ENCODE measurements at places on chromosomes 1 and 21.

- no peak for DNase-seq
These were observed 96.6 kb downstream of the RIPK4 start for GRCh38 chr21:41670056-41670805.

- DNase-seq = no peak
These were observed 41.7 kb downstream of the GABPA start for GRCh38 chr21:25776440-25776839.

DNA sequence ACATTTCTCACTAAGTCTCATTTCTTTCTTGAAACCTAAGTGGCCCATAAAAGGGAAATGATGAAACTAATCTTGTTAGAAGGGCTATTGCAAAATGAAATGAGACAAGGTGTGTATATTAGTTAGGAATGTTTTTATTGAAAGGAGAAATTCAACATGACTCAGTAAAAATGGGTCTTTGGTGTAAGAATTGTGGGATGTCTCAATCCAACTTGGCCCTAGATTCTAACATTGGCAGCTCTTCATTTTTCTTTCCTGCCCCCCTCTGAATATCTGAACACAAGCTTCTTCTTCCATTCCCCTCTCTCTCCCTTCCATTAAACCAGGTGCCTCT, 26.8 kb upstream of the TARBP1 start:
- DNase-seq = no peak

DNA sequence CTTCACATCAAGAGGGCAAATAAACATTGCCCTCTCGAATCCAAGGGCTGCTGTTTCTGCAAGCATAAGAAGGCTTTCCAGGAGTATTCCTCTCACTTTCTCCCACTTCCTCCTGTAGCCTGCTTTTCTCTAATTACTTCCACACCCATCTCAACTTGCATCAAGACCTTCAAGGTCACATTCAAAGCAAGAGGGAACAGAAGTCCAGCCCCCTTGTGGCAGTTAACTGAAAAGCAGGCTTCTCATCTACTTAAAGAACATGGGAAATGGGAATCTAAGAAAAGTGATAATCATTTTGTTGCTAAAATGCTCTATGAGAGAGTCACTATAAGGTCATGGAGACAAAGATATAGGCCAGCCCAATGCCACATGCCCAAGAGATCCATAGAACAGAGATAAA, 874.4 kb downstream of the KCNT2 start:
- no peak for DNase-seq

DNA sequence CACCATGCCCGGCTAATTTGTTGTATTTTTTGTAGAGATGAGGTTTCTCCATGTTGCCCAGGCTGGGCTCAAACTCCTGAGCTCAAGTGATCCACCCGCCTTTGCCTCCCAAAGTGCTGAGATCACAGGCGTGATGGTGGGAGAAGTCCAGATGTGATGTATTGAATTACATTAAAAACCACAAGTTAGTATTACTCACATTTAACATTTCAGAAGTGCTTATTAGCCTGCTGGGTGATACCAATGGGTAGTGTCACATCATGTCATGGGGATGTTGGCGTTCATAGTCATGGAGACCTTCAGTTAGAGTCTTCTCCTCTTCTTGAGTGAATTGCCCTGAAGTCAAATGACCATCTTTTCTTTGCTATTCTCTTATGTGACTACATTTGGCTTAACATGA, 63.6 kb upstream of the VAMP3 start:
- DNase-seq = no peak

DNA sequence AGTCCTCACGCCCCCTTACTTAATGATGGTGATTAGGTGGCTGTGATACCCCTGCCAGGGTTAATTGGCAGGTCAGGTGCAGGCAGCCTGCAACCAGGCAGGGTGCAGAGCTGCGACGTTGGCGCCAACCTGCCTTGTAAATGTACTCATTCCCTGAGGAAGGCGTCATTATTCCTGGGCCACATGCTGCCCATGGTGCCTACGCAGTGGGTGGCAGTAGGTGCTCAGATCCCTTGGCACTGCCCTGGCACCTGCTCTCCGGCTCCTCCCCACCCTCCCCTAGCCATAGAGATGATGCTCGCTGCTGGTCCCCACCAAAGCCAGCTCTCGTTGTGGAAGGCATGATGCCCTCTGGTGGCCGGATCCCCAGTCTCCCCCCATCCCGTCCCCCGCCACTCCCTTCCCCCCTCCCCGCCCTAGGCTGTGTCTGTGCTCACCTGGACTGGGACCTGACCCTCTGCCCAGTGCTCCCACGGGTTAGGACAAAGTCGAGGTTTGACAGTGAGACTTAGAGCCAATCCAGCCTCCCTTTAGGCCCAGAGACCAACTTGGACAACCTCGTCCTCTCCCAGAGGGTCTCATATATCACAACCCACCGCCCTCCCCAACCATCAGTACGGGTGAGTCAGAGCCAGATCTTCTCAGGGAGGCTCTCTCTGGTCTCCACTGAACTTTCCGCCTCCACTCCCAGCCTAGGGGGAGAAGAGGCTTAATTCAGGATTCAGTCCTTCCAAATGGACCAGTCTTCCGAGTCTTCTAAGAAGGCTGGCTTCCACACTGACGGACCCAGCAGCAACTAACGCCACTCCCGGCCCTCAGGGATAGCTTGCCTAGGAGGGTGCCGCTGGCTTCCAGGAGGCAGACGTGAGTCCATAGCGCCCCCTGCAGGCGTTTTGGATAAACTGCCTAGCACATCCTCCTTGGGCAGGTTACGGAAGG, 5.7 kb downstream of the KRTCAP2 start:
- peak; percentile 19 for DNase-seq

GRCh38 chr1:37846647-37847339, 12.6 kb downstream of the MTF1 start:
- no peak for DNase-seq

GRCh38 chr1:20150326-20150705, 11.2 kb downstream of the PLA2G2F start:
- no peak for DNase-seq

DNA sequence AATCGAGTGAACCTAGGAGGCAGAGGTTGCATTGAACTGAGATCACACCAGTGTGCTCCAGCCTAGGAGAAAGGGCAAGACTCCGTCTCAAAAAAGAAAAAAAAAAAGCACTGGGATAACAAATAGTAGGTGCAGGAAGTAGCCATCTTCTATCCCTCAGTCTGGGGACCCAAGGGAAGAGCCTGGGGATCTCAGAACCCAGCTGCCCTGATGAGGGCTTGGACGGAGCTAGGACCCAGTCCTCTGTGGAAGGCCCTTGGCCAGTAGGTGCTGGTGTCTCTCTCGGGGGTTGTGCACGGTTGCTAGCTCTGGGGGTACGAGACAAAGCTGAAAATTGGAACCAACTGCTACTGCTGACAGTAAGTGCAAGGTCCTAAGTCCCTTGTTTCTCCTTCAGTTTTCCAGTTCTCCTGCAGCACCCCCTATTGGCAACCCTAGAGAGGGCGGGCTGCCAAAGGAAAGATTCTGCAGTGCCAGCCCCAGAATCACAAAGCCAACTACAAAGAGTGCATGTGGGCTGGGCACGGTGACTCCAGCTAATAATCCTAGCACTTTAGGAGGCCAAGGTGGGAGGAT, 57.6 kb upstream of the KIF1B start:
- no peak for DNase-seq

GRCh38 chr1:116288201-116288598, 84.8 kb upstream of the ATP1A1 start:
- no peak for DNase-seq

DNA sequence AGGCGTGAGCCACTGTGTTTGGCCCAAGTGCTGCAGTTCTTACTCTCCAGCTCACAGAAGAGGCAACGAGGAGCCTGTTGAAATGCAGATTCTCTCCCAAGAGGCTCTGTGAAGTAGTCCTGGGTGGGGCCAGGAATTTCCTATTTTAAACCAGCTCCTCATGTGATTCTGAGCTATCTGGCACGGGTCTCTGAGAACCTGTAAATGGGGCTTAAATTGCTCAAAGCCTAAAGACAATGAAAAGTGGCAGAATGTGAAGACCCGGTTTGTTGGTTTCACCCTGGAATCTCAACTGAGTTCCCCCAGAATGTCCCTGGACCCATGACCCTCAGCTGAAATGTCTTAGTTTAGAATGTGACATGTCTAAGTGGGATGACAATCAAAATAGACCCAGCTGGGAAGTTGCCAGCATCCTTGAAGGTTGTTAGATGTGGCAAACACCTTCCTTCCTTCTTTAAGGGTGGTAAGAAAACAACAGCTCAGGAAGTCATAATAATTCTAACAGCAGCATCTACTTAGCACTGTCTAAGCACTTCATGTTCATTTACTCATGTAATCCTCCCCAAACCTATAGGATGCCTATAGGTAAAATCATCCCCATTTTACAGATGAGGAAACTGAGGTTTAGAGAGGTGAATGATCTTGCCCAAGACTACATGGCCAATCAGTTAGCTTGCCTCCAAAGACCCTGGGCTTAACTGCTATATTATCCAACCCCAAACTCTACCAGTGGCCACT, 20.9 kb upstream of the ATP5PO start:
- DNase-seq = no peak

- no peak for DNase-seq
These were observed 12.5 kb upstream of the VAMP4 start for GRCh38 chr1:171754353-171754705.

- DNase-seq = no peak
These were observed 28.1 kb downstream of the SLC5A9 start for GRCh38 chr1:48250572-48250971.

- no peak for DNase-seq
These were observed 39.1 kb downstream of the PCSK9 start for GRCh38 chr1:55078470-55078869.
